ENCODE measurements at places on chromosomes 12 and 14.
A peak's percentile ranks its signal among the peaks of the same experiment; 100 is the strongest.

DNA sequence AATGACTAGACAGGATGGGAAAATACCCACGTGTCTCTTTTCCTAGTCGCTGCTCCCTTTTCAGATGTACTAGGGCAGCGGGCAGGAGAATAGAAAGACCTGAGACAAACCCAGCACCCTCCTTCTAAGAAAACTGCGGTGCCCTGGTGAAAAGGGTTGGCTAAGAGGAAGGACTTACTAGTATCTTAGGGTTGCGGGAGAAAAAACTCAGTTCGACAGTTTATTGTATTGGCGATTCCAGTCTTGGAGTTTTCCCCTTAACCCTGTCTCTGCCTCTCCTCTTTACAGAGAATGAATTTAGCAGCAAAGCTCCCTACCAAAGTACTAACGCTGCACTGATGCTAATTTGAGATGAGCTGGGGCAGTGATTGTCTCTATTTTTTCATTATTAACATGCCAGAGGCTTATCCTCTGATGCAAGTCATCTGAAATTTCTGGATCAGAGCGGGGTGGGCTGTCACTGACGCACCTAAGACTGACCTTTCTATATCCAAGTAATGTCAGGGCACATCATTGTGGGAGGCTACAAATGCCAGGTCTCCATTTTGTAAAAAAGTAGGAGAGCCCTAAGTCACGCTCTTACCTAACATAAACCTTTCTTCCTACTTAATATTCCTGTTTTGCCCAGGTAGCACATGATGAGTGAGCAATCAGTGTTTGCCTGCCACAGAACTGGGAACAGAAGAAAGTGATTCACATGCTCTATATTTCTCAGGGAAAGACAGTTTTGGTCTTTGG lies 916 bp upstream of the PAWR start:
- DNase-seq, result peak; percentile 15

GRCh38 chr14:103611215-103611614 lies 17.8 kb upstream of the KLC1 start:
- DNase-seq, result no peak

- DNase-seq, result no peak
These were observed 650.0 kb downstream of the FLRT2 start for GRCh38 chr14:86179980-86180379.

GRCh38 chr14:39664646-39665045 lies 232.4 kb upstream of the FBXO33 start:
- no peak for DNase-seq

DNA sequence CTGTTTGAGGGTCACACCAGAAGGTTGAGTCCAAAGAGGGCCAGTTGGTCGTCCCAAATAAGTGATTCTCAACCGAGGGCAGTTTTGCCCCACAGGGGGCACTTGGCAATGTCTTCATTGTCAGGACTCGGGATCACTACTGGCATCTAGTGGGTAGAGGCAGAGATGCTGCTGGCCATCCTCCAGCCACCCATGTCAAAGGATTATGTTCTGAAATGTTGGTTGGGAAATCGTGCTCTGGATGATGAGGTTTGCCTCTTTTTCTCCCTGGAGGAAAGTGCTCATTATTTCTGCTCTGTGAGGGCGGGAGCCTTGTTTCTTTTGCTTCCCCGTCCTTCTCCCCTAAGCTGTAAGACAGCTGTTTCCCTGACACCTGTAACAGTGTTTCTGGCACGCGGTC lies 3.6 kb downstream of the ZNF839 start:
- peak; percentile 70 for DNase-seq

GRCh38 chr14:95413289-95414215 lies 93.8 kb upstream of the CLMN start:
- peak; percentile 87 for DNase-seq

DNA sequence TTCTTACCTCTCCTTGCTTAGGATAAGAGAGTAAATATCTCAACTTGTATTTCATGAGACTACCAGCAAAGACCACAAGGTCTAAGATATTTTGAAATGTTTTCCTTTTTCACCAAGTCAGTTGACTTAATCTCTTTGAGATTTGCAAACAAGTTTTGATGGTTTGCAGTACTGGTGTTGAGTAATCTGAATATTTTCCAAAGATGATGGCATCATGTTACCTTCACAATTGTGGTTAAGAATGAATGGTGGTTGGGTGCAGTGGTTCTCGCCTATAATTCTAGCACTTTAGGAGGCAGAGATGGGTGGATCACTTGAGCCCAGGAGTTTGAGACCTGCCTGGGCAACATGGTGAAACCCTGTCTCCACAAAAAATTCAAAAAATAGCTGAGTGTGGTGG lies 225.7 kb downstream of the TMTC2 start:
- DNase-seq, result no peak

DNA sequence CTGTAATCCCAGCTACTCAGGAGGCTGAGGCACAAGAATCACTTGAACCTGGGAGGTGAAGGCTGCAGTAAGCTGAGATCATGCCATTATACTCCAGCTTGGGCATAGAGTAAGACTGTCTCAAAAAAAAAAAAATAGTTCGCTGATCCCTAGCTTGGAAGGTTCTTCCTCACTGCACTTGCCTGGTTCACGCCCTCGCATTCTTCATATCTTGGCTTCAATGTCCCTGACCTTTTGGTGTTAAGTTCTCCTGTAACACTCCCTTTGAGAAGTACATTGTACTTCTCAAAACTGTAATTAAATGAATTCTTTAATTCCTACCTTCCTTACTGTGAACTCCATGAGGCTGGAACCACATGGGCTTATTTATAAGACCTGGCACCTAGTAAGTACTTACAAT lies 16.5 kb upstream of the TPCN1 start:
- no peak for DNase-seq

- DNase-seq, result no peak
These were observed 45.8 kb downstream of the NEUROD4 start for GRCh38 chr12:55065535-55065934.

DNA sequence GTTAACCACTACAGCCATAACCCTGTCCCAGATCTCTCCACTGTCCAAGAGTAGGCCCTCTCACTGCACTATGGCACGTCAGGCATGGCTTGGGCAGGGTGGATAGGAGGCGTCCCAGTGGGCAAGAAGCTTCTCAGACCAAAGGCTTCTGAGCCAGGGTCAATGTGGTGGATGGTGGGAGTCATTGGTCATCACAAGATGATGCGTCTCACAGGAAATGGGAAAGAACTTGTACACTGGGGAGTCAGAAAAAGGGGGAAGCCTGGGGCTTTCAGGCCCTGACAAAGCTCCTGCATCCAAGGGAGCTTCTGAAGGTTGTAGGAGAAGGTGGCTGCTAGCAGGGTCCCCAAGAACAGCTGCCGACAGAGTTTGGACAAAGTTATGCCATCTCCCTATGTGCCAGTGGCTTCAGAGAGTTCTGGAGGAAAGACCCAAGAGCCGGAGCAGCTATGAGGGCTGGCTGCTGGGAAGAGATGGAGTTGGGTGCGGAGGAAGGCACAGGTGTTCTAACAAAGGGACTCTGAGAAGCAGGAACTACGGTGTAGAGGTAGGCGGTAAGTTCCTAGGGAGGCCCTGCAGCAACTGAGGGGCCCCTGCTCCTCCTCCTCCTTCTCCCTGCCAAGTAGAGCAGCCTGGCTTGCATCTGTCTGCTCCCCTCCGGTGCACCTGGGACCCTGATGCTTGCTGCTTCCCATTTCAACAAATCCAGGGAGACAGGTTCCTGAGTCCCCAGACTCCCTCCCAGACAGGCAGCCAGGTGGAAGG lies 81.1 kb downstream of the ARL6IP4 start:
- DNase-seq, result no peak

DNA sequence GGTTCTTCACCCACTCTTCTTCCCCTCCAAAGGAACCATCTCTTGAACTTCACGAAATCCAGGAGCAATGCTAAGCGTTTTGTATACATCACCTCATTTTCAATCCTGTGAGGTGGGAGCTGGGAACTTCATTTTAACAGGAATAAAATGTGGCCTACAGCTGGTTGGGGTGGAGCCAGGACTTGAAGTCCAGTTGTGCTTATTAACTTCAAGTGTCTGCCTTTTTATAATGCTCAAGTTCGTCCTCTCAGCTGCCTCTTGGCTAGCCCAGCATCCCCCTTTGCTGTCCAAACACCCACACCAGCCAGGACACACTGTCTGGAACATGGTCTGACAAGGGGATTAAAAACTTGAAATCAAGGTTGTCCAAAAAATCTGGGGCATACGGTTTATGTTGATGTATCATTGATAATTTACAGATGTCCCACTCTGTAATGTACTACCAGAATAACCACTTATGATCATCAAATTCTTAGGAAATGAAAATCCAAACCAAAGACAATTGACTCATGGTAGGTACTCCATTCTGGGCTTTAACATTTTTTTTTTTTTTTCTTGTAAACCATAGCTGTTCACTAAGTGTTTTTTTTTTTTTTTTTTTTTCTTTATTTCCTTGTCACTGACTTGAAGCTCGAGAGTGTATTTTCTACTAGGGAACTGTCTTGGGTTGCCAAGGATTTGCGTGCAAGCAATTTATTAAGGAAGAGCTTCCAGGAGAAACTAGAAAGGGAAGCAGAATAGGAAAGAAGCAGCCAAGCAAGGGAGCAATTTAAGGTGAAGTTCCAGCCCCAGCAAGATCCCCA lies 252.3 kb downstream of the EFCAB11 start:
- no peak for DNase-seq

- no peak for DNase-seq
These were observed 28.1 kb upstream of the TTC7B start for GRCh38 chr14:90844321-90844720.

- DNase-seq, result no peak
These were observed 1.5 kb downstream of the SLIRP start for GRCh38 chr14:77709412-77709811.

- no peak for DNase-seq
These were observed 158.6 kb downstream of the ANO4 start for GRCh38 chr12:100953217-100953616.

DNA sequence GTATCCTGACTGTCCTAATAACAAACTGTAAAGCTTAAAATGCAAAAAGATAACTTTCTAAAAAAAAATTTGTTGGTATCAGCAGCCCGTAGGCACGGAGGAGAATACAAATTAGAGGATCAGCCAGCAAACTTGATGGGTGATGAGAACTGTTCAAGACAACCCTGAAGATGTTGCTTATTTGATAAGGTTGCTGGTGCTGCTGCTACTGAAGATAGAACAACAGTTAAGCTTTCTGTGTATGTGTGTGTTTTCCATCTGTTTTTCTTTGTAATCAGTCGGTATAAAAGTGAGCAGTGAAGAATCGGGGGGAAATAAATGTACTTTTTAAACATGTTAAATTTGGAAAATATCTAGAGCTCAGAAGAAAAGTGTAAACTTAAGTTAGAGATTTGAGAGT lies 67.4 kb upstream of the POC1B start:
- no peak for DNase-seq

- DNase-seq, result no peak
These were observed 79.1 kb upstream of the BDKRB2 start for GRCh38 chr14:96125536-96125935.

GRCh38 chr14:96713426-96713825 lies 83.8 kb upstream of the VRK1 start:
- no peak for DNase-seq

DNA sequence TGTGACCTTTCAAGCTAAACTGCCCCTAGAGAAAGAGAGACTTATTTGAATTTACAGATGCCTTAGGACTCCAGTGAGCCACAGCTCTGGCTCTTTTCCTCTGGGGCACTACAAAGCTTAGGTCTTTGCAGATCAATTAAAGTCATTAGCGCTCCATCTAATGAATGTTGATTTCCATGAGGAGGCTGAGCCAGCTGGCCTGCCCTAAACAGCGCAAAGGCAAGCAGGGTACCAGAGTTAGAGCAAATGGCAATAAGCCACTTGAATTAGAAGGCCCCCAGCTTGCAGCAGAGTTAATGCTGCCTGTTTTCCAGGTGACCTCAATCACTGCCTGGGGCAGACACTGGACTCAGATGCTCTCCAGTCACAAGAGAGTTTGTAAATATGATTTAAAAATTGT lies 695.3 kb downstream of the DIO2 start:
- peak; percentile 30 for DNase-seq

DNA sequence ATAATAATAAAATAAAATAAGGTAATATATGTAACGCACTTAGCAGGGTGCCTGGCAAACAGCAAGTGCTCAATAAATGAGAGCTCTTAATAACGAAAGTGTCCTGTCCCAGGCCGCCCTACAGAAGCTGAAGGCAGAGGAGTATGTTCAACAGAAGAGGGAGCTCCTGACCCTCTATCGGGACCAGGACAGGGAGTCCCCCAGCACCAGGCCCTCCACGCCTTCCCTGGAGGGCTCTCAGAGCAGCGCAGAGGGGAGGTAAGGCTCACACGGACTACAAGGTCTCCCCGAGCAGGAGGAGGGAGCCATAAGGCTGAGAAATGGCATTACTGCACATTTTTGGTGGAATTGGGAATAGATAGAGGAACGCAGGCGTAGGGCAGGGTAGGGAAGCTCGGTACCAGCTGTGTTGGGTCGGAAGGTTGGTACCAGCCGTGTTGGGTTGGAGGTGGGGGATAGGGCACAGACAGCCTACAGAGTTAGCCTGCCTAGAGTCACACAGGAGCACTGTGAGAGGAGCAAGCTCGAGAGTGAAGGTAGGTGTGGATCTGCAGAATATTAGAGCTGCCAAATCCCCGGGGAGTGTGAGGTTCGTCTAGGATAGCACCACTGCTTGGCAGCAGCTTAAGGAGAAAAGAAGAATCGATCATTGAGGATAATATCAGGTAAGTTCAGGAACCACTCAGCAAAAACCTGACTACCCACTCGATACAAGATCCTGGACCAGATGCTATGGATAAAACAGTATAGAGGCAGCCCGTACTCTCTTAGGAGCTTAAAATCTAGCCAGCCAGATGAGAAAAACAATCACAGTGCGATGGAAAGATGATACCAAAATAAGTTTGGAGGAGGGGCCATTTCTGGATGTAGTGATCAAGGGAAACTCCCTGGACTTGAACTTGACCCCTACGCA lies 15.3 kb downstream of the TNFRSF1A start:
- peak; percentile 78 for DNase-seq

DNA sequence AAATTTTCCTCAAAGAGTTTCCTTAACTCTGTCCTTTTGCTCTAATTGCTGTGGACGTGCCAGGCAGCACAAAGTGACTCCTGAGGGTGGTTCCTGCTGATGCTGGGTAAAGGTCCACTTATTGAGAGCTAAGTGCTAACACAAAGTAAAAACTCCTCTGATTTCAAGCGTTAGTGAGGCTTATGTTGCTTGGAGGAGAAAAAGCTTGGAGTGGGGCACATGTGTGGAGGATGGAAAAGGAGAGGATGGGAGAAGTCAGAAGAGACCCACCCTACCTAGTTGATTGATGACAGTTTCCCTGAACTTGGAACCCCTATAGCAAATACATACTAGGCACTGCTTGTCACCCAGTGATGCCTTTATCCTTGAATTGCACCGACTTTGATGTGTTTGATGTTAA lies 10.1 kb upstream of the SLC11A2 start:
- no peak for DNase-seq

DNA sequence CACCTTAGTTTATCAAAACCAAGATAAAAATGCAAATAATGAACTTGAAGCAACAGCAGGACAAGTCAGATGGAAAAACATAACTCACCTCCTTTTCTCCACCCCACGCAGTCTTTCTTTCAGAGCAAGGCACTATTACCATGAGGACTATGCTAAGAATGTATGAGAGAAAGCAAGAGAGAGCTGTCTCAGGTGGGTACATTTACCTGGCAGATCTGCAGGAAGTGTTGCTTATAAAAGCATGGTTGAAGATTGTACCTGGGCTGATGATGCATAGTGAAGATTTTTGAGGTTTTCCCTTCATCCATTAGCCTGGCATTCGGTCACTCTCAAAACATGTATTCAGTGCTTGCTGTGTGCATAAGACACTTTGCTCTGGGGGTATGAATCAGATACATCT lies 68.8 kb upstream of the IFNG-AS1 start:
- no peak for DNase-seq

- no peak for DNase-seq
These were observed 20.7 kb downstream of the NT5DC3 start for GRCh38 chr12:103820361-103820760.

All from SK-N-SH (cell line).